Stimulated activated CD8-positive, alpha-beta memory T cell treated with anti-CD3 and anti-CD28 coated beads, Interleukin-15, amount 100 ng/mL, for 4 hours (primary cell): ENCODE measurements at places on chromosomes 13 and 19.

- no peak for DNase-seq
Observed at GRCh38 chr13:48925001-48925400, 50.7 kb upstream of the FNDC3A start.

DNA sequence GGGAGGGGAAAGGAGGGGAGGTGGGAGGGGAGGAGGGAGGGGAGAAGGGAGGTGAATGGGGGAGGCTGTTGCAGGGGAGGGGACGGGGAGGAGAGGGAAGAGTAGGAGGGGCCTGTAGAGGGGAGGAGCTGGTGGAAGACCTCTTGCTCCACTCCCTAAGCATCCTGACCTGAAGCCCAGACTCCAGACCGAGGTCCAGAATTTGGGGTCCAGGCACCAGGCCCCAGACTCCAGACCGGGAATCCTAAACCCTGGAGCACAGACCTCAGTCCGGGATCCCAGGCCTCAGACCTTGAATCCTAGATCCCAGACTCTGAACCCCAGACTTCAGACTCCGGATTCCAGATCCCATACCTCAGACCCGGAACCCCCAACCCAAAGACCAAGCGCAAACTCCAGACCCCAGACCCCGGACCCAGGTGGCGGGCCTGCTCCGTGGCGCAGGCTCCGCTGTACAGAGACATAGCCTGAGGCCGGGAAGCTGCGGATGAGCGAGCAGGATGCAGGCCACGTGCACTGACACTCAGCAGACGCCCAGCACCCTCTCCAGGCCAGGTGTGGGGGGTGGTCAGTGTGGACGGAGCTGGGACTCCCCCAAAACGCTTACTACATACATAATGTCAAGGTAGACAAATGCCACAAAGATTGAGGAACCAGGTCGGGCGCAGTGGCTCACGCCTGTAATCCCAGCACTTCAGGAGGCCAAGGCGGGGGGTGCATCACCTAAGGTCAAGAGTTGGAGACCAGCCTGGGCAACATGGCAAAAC lies 710 bp upstream of the BTBD2 start:
- no peak for DNase-seq

GRCh38 chr13:67509018-67509417 lies 278.9 kb upstream of the PCDH9 start:
- DNase-seq, result no peak

- no peak for DNase-seq
Observed at GRCh38 chr19:17543986-17544385, 11.5 kb upstream of the COLGALT1 start.

- DNase-seq, result no peak
Observed at GRCh38 chr13:36885901-36886300, 34.1 kb downstream of the SMAD9 start.

DNA sequence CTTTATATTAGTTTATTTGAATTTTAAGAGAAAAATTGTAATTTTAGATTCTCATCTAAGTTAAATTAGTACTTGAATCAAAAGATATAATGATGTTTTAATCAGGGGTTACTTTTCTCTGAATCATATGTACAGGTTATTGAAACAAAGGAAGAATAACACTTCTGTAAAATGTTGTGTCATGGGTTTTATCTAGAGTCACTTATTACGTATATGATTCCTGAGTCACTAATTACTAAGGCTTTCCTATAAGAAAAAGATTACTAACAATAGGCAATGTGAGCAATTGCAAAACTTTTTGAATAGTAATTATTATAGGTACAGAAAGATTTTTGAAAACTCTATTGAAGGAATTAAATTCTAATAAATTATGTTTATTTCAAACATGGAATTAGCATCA lies 99.2 kb upstream of the KLF5 start:
- no peak for DNase-seq

DNA sequence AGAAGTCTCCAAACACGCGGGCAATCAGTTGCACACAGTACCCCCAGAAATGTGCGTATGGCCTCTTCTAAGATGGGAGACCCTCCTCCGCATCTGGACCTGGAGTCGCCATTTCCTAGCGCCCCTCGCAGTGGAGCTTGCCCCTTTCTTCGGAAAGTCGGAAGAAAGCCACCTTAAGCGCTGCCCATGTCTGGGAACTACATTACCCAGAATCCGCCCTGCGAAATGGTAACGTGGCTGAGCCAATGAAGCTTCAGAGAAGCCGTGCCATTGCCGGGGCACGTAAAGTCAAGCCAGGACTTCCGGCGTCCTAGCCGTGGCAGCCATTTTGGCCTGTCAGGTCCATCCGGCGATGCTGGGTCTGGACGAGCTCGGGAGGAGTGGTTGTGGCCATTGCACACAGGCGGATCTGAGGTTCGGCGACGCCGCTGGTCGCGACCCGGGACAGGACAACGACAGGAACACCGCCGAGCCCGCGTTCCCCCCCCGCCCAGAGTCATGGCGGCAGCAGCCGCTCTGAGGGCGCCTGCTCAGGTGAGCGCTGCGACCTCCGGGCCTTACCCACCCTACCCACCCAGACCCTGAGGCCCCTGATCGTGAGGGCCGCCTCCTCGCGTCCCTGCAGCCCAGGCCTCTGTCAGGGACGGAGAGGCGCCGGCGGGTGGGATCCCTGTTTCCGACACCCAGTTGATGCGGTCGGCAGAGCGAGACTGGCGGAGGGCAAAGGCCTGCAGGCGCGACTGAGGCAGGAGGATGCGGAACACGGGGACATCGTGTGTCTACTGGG lies at the start of gene ZNF586:
ZNF586 (plus strand) TSS at position 332 of the 787 bp plus-strand sequence; CDS start at position 499, 167 bp downstream.
- peak; percentile 64 for DNase-seq

GRCh38 chr13:102772042-102772425 lies 1.6 kb downstream of the TEX30 start:
- DNase-seq, result no peak

- no peak for DNase-seq
Observed at GRCh38 chr19:18098891-18099622, 1.5 kb downstream of the MAST3 start.

GRCh38 chr13:50149932-50150331 lies 134.7 kb downstream of the KCNRG start:
- no peak for DNase-seq
